ENCODE measurements at places on chromosomes 5 and 9.

GRCh38 chr5:174614500-174615135 lies 109.8 kb upstream of the MSX2 start:
- no peak for DNase-seq

DNA sequence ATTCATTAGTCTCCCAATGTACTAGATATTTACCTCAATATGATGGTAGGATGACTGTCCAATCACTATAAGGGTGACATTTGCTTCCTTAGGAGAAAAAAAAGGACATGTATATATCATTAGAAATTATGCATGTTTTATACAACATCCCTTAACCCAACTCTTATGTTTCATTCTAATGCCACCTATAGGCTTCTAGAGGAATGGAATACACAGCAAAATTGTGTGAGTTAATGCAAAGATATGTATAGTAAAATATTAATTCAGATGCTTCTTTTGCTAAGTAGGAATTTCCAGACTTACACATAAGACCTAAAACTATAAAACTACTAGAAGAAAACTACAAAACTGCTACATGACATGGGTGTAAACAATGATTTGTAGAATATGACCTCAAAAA lies 3.5 kb downstream of the PRXL2C start:
- no peak for DNase-seq

- DNase-seq: no peak
Measured at GRCh38 chr5:137040641-137041340, 458.3 kb downstream of the SPOCK1 start.

- DNase-seq: no peak
Measured at GRCh38 chr9:98502976-98503325, 205.8 kb downstream of the GABBR2 start.

DNA sequence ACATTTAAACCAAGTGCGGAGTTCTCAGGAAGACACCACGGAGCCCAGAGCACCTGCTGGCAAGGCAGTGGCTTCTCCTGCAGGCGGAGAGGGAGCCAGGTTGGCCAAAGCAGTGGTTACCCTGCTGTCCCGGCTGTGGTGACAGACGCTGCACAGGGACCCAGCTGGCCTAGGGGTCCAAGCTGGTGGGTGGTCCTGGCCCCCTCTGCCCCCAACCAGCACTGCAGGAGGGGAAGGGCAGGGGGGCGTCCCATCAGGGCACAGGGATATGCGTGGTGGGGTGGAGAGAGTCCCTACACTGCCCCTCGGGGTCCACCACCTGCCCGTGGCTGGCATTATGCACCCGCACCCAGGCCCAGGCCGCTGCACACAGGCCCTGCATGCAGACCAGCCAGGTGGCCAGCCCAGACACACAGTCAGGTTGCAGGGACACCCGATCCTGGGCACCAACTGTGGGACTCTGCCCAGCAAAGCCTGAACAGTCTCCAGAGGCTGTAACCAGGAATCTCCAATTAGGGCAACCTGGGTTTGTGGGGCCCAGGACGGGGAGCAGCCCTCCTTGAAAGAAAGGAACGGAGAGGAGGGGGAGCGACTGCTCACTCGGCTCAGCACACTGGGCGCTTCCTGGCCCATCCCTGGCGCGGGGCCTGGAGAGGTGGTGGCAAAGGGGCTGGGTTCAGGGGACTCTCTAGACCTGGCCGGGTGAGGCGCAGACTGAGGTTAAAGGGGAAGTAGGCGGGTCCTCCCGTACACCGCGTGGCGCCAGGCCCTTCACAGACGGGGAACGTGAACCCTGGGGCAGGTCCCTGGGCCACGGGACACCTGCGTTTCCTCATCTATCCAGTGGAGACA lies 46.3 kb downstream of the NACC2 start:
- no peak for DNase-seq

DNA sequence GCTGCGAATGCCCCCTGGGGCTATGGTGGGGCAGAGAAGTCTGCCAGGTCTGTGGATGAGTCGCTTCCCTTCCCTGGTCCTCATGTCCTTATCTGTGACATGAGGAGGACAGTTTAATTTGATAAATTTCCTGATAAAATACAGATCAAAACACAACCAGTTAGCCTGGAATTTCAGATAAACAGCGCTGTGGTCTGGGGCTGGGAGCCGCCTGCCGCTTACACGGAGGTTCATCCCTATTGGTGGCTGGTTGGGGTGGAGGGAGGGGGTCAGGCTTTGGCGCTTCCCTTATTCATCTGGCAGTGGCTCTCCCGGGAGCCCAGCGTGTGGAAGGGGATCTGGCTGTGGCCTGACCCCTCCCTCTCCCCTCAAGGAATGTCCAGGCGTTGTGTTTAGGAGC lies 17.9 kb downstream of the CRB2 start:
- DNase-seq: peak; percentile 60

- DNase-seq: no peak
Measured at GRCh38 chr9:110842169-110842568, 173.6 kb downstream of the MUSK start.

GRCh38 chr5:27818888-27819287 lies 780.5 kb upstream of the CDH9 start:
- peak; percentile 55 for DNase-seq

Measured in Ammon's horn (tissue), 1 donor.